ENCODE measurements at places on chromosomes 5 and 9.
A peak's percentile ranks its signal among the peaks of the same experiment; 100 is the strongest.

DNA sequence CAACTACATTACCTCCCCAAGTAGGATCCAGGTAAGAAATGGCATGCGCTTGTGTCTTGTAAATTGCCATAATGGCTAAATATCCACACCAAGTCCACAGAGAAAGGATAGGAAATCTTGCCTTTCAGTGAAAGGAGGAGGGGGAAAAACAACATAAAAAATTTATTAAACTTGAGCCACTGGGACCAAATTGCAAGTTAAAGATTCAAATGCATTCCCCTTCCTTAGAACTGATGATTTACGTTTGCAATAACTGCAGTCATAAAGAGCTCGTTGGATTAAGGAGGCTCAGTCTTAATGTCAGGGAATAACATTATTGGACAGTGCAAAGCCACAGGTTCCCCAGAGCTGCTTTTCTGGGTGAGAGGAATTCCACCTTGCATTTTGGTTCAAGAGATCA lies 92.6 kb upstream of the SARDH start:
- DNase-seq, result no peak

GRCh38 chr5:55140908-55141665 lies 18.9 kb upstream of the GPX8 start:
- no peak for DNase-seq

- no peak for DNase-seq
Observed at GRCh38 chr5:140249536-140249935, 53.4 kb downstream of the PFDN1 start.

- DNase-seq, result no peak
Observed at GRCh38 chr9:135925496-135926133, 18.3 kb upstream of the CAMSAP1 start.

GRCh38 chr5:159463590-159464321 lies 133.5 kb upstream of the IL12B start:
- DNase-seq, result peak; percentile 49

GRCh38 chr5:43802119-43802518 lies 199.1 kb downstream of the NNT start:
- no peak for DNase-seq

GRCh38 chr9:120886490-120886967 lies 9.5 kb upstream of the PHF19 start:
- DNase-seq, result no peak

DNA sequence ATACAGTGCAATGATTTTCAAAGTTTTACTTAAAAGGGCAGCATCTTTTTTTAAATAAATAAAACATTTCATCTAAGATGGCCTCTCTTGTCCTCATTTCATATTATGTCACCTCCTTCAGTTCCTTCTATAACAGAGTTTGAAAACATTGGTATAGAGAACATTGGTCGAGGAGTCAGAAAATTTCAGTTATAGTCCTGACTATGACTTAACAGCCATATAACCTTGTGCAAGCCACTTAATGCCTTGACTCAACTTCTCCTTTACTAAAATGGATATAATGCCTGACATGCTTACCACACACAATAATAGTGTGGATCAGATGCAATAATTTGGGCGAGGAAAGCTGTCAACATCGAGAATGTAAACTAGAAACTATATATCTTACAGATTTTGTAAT lies 22.6 kb downstream of the SSBP2 start:
- no peak for DNase-seq

DNA sequence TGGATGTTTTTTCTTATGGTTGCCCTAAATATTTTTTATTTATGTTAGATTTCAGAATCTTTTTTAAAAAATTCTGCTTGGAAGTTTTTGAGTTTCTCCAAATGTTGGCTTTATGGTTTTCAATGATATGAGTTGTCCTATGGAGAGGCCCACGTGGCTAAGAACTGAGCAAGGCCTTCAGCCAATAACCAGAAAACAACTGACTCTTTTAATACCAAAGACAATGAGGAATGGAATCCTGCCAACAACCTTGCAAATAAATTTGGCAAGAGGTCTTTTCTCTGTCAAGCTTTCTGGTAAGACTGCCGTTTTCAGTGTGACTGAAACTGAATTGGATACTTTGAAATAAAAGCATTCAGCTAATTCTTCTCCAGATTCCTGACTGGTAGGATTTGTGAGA lies 1740.1 kb upstream of the WWC1 start:
- DNase-seq, result no peak

GRCh38 chr5:137831526-137831925 lies 36.1 kb upstream of the MYOT start:
- DNase-seq, result no peak

- DNase-seq, result no peak
Observed at GRCh38 chr9:38356851-38357250, 35.7 kb upstream of the ALDH1B1 start.

DNA sequence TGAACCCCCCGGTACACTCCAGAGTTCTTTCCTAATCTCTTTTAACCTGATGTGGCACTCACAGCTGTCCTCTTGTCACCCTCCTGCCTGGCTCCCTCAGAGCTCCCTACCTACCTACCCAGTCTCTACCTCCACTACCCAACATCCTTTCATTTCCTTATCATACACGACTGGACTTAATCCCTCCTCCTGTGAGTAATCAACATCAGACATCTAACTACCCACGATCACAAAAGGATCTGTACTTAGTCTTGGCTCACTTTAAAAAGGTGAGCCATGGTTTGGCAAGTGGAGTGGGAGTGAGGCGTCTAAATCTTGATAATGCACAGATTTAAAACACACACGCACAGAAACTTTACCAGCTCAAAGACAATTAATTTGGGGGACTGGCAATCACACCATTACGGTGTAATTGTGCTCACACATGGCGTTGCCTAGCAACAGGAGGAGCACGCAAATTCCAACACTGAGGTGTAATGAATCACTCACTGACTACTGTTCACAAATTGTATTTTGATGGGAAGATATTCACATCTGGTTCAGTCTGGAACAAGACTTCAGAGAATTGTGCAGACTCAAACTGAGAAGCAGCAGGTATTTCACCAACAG lies 235.9 kb downstream of the EPB41L4A start:
- DNase-seq, result peak; percentile 74

DNA sequence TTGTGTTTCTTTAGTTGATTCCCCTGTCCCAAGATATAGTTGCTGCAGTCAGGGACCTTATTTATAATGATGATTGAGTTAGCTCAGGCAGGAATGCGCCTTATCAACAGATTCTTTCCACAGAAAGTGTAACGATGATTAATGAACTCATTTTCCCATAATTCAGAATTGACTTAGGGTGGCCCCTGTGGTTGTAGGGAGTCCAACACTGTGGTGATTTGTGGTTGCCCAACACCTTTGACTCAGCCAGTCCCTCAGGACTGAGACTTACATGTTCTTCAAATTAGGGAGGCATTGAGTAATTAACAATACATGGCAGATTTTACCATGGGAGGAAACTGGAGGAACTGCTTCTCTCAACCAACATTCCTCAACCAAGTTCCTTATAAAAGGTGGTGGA lies 221.9 kb downstream of the GABRG2 start:
- no peak for DNase-seq

DNA sequence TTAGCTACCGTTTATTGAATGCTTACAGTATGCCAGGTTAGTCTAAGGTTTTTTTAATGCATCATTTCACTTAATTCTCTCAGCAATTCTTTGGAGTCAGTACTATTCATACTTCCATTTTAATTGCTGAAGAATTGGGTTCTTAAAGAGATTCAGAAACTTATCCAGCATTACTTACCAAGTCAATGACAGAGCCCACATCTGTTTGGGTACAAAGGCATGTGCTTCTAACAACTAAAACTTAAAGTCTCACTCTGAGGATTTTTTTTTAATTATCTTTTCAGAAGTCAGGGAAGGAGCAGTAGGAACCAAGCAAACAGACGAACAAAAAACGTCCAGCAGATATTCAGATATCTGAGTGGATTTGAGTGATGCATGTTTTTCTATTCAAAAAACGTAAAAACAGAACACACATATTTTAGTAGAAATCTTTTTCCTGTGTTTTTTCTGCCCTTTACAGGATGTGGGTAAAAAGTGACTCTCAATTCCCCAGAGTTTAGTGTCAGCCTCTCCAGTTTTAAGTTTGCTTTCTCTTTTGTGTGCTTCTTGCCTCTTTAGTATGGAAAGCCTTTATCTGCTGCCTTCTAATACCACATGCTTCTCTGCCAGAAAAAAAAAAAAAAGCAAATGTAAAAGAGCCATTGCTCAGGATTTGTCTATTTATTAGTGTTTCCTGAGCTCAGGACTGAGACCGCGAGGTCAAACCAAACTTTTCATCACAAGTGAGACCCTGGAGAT lies 118.0 kb downstream of the PRKACG start:
- DNase-seq, result no peak

- peak; percentile 5 for DNase-seq
Observed at GRCh38 chr5:28903643-28904042, 1865.3 kb upstream of the CDH9 start.

DNA sequence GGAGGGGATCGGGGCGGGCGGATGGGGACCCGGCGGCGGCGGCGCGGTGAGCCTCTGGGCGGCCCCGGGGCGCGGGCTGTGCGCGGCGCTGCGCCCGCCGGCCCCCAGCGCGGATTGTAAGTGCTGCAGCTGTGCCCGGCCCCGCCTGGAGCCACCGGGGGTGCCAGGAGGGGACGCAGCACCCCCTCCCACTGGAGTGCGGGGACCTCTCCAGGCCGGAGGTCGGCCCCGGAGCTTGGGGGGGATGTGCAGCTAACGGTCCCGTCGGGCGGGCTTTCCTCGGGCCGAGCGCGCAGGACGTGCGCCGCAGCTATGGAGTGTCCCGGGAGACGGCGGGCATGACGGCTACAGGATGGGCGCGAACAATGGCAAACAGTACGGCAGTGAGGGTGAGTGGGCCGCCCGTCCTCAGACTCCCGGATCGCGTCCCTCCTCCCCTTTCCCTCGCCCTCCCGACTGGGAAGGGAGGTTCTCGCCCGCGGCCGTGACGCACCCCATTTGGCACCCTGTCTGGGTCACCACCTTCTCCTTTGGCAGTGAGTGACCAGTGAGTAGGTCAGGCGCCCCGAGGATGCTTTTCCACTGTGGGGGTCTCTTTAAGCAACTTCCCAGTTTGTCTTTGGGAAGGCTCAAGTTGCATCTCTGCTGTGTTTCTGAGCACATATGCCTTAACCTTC lies 483 bp downstream of the FBXL7 start:
- DNase-seq, result no peak

DNA sequence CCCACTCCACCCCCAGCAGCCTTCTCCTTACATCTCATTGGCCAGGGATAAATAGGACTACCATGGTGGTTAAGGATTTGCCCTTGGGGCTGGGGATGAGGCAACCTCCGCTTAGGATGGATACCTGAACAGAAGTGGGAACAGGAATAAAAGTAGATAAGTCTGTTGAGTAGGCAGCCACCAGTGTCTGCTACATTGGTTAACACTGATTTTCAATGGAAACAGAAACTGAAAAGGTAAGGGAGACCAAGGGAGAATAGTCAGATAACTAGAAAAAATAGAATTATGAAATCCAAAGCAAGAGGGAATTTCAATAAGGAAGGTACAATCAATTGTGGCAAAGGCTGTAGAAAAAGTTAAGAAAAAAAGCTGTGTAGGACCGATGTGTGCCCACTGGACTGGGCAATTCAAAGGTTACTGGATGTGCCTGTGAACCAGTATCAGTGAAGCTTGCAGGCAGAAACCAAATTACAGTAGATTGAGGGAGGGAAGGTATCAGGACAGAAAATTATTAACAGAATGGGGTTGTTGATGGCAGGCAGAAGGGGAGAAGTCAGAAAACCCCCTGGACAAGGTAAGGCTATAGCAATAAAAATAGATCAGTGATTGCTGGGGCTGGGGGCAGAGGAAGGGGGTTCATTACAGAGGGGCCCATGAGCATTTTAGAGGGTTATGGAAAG lies 48.7 kb downstream of the DNAJC21 start:
- no peak for DNase-seq
